ENCODE measurements at places on chromosomes 13 and 19. TPM values are rescaled to one million over a fixed set of nuclear protein-coding genes. Genes with fewer than 3 reads are reported as not detected.

DNA sequence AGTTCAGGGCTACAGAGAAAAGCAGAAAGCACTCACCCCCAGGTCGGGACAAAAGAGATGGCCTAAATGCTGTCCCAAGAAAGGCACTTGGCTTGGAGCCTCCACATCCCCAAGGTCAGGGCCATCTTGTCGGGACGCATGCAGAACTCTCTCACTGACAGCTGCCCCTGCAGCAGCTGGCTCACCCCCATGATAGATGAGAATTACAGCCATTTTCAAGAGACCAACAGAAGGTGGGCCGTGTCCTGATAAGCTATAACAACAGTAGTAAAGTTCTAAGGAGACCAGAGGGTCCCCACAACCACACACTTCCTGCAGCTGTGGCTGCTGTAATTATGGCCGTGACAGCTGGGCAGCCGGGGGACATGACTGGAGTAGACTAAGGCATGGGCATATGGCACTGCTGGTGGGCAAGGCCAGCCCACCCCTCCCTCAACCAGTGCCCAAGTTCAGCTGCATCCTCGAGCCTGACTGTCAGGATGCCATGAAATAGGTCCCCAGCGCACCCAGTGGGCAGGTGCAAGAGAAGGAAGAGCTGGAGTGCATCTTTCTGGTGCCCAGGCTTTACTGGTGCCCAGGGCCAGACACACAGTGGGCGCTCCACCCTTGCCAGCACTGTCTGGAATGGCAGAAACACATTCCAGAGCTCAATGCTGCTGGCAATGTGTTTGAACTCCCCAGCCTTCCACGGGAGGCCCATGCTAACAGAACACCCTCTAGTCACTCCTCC, 436.7 kb upstream of the ZNF507 start:
- no peak for DNase-seq

DNA sequence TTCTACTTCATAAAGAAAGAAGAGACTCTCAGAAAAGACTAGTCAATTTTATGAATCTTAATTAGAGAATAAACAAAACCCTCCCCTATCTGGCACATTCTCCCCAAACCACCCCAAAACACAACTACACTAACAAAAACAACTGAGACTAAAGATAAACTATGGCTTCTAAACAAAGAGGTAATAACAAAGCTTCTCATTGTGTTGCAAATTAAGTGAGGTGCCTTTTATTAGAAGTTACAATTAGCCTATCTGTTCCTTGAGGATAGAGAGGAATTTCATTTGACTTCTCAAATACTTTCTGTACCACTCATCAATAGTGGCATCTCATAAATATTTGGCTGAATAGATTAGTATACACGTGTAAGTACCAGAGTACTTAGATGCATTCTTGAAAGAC, 1196.2 kb downstream of the PCDH9 start:
- DNase-seq: no peak

GRCh38 chr13:114164053-114164452, 15.0 kb upstream of the CFAP97D2 start:
- no peak for DNase-seq

GRCh38 chr19:14432791-14433553, at the start of gene PKN1:
Gene PKN1 (plus strand): TSS chr19:14433306. CDS start chr19:14433522, 216 bp downstream.
- DNase-seq: no peak

- DNase-seq: no peak
Observed at GRCh38 chr19:33501693-33502356, 19.8 kb downstream of the PEPD start.

DNA sequence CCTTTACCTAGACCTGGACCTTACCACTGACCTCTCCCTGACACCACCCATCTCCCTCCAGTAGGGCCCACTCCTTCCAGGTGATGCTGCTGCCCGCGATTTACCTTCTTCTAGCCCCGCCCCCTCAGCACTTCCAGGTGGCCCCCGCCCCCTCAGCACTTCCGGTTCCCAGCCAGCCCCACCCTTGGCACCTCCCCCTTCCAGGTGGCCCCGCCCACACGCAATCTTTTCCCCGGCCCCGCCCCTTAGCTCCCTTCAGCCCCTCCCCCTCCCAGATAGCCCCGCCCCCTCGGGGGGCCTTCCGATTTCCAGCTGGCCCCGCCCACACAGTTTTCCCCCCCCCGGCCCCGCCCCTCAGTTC, 586 bp downstream of the LIG1 start:
- DNase-seq: peak; percentile 77

DNA sequence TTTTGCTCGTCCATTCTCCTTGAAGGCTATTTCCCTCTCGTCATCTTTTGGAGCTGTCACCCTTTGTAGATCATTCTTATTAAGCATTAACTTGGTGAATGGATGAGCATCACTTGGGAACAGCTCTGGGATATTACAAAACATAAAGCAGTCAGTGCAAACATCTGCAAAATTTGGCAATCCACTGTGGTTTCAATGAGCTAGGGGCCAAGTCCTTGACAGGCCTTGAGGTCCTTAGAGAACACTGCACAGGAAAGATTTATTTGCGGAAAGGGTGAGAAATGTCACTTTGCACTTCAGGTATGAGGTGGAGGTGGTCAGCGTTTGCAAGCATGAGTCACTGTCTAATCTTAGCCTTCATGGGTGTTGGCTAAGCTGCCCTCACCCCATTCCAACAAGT, 239.7 kb upstream of the MAB21L1 start:
- no peak for DNase-seq

- no peak for DNase-seq
Observed at GRCh38 chr13:27419328-27419727, 5.1 kb upstream of the GTF3A start.

DNA sequence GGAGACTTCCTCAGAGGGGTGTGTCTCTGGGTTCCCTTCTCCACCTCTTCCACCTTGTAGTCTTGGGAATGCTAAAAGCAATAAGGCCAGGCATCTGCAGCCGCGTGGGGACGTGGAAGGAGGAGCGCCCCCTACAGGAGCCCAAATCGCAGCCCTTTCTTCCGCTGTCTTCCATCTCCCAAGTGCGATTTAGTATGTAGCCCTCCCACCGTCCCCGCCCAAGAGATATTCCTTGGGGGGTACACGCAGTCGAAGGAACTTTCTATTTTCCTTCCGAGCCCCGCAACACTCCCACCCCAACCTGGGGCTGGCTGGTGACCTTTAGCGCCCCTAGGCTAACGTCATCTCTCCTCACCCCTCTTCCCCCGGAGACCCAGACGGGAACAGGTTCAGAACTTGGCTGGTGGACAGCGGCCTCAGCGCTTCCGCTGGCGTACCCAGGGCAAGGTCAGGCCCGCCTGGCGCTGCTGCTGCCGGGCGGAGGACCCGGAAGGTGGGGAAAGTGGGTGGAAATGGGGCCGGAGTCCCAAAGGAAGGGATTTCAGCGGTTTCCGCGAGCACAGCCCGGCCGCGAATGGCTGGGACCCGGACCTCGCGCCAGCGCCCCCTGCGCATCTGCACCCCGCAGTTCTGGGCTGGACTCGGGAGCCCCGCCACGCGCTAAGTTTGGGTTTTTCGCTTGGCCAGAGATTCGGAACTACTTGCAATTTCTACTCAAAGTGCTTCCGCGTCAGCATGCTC, 2.1 kb upstream of the PCDH8 start:
- DNase-seq: peak; percentile 8

DNA sequence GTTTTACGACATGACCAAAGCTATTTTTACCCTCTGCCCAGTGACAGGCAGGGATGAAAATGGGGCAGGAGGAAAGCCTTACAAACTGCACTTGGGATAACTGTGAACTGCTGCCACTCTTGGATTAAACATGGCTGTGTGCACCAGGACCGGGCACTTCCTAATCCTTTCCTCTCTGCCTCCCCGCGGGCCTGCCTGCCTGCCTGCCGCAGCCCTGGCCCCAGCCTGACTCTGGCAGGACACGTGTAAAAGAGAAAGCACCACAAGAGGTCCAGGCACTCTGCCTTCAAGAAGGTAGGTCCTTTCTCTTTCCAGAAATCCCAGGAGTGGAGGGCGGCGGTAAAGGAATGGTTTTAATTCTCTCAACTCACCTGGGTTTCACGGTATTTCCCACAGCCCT, 4.8 kb downstream of the TSHZ3 start:
- DNase-seq: no peak

DNA sequence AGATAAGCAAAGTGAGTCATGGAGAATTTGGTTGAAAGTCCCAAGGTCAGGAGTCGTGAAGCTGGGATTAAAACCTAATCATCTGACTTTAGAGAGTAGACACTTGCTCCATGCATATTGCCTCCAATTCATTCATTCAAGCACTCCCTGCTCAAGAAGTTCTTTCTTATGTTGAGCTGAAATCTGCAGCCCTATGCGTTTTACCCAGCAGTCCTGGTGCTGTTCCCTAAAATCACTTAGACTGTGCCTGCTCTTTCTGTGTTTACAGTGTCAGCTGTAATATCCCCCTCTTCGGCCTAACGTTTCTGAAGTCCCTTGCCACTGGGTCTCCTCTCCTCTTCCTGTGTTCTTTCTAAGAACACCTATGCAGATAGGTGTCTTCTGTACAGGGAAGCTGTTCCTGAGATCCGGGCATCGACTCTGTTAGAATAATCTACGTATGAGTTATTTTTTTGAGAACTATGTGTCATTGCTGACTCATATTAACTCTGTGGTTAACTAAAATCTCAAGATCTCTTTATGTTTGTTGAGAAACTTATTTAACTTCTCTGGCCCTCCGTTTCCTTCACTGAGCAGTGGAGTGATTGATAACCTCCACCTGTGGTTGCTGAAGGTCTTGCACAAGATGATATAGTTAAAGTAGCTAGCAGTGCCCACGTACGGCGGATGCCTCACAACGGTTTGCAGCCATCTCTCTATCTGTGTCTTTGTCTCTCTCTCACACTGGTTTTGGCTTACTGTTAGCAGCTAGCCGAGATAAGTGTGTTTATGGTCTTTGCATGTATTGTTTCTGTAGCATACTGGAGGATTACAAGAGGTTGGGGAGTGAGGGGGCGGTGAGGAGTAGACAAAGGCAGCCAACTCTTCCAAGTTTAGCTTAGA, 4.7 kb downstream of the ALOX5AP start:
- DNase-seq: peak; percentile 61

DNA sequence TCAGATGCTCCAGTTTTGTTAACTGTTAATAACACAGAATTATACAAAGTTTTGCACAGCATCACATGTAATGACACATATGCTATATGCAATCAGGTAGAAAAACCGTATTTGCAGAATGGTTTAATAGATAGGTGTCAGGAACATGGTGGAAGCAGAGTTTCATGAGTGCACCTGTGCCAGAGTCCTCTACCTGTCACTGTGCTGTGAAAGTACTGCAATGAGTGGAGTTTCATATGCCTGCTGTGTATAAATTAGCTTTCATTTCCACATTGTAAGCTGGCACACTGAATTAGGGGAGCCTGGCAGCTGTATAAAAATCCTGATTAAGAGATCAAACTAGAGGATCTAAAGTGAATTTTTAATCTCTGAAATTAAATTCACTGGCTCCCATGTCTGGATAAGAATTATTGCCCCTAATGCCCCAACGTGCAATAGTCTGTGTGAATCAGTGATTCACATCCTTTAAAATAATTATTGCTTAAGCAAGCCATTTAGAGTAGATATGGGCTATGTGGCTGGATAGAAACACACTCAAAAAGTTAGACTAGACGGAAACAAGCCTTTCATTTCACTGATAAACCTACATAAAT, 8.5 kb upstream of the EEF1AKMT1 start:
- no peak for DNase-seq

DNA sequence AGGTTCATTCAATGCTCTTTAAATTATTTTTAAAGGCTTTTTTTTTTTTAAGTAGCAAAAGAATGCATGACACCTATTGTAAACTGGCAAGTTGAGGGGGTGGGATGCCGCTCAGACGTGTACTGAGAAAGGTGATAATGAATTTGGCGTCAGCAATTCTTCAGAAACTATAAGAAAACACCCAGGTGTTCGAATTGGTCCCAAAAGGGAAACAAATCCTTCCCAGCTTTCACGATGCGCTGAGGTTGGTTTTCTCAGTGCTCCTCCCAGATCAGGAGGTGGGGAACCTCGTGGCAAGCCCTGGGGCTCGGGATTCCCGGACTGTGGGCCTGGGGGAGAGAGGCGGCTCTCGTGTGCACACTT, 543 bp upstream of the FAM124A start:
- DNase-seq: no peak

- peak; percentile 61 for DNase-seq
Observed at GRCh38 chr19:8505680-8506401, 3.4 kb upstream of the PRAM1 start.

GRCh38 chr19:1884291-1884718, 991 bp downstream of the ABHD17A start:
- peak; percentile 36 for DNase-seq

DNA sequence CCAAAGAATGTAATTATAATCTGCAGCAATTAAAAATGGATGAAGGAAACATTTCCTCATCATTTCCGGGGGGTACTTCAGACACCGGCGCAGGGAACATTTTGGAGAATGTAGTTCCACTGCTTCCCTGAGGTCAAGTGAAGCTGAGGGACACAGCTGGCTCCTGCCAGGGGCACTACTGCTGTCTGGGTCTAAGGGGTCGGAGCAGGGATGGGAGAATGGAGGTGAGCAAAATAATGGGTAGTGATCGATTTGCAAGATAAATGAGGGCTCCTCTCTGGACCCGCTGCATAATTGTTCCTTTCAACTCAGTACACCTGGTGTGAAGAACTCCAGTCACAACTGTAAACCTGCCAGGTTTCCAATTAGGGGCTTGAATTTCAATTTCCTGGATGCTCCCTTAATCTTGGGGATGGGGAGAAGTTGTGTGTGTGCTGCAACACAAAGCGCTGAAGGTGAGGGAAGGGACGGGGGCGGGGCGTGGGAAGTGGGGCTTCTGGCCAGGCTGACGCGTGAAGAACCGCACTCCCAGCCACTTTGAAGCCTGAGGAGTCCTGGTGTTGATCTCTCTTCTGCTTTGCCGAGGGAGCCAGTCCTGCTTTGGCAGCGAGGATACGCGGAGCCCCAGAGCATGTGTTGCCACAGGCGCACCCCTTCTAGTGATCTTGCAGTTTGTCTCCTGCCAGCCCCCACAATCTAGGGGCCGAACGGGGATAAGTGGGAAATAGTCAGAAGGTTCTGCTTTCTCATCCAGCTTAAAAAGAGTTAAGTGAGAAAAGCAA, 57.9 kb upstream of the PCDH8 start:
- DNase-seq: no peak

DNA sequence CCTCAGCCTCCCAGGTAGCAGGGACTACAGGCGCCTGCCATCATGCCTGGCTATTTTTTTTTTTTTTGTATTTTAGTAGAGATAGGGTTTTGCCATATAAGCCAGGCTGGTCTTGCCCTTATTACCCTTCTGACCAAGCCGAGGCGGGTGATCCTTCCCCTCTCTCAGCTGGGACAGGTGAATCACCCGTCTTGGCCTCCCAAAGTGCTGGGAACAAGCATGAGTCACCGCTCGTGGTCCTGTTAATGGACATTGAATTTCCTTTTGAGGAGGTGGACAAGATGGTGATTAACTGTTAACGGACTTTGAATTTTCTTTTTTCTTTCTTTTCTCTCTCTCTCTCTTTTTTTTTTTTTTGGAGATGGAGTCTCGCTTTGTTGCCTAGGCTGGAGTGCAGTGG, 10.6 kb downstream of the CD70 start:
- no peak for DNase-seq

GRCh38 chr19:46609511-46610412, 8.6 kb downstream of the CALM3 start:
- DNase-seq: no peak

Gene ZSCAN5C
- not detected for total RNA-seq

Gene URAD
- not detected for total RNA-seq

Gene CCDC169
- not detected for total RNA-seq

Gene KLHL1
- total RNA-seq: not detected

Gene DGKH
- 16.4 TPM for total RNA-seq

Gene OBI1
- total RNA-seq: 15.9 TPM

Data from naive thymus-derived CD4-positive, alpha-beta T cell (primary cell).